ENCODE measurements at places on chromosomes 1 and 21.

GRCh38 chr1:145995964-145996432, 381 bp downstream of the TXNIP start:
- H3K4me1 ChIP-seq = peaks cover 36% of the 10 kb centered on the region
- no peaks in the 10 kb centered on the region for H3K36me3 ChIP-seq
- H3K4me3 ChIP-seq = peak overlapping the region; percentile 92
- H3K27me3 ChIP-seq = no peaks in the 10 kb centered on the region
- DNase-seq = no peak
- peak overlapping the region; percentile 86 for H3K27ac ChIP-seq

DNA sequence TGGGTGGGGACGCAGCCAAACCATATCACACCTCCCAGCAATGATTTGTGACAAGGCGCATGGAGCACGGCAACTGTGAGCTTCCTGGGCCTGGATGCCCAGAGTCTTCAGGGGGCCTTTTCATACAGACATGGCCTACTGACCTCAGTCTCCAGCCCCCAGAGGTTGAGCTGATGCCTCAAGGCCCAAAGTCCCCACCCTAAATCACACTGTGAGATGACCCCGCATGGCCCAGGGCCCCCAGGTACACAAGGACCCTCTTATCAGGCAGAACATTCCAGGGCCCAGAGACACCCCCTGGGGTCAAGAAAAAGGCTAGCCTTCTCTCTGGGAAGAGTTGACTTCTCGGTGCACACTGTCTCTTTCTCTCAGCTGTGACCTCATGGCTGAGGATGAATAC, 179.7 kb upstream of the C1orf174 start:
- H3K36me3 ChIP-seq = no peaks in the 10 kb centered on the region
- no peaks in the 10 kb centered on the region for H3K27me3 ChIP-seq
- H3K4me3 ChIP-seq = no peak overlapping the region

GRCh38 chr1:58879464-58879863, 95.6 kb upstream of the JUN start:
- H3K27me3 ChIP-seq = no peaks in the 10 kb centered on the region
- H3K36me3 ChIP-seq = no peaks in the 10 kb centered on the region
- DNase-seq = no peak
- peaks cover 17% of the 10 kb centered on the region for H3K4me1 ChIP-seq
- H3K4me3 ChIP-seq = no peak overlapping the region

- H3K27me3 ChIP-seq = no peaks in the 10 kb centered on the region
- no peaks in the 10 kb centered on the region for H3K36me3 ChIP-seq
- no peak overlapping the region for H3K4me3 ChIP-seq
- H3K4me1 ChIP-seq = peaks cover 8% of the 10 kb centered on the region
Observed at GRCh38 chr1:23174426-23175110, 5.9 kb upstream of the LUZP1 start.

DNA sequence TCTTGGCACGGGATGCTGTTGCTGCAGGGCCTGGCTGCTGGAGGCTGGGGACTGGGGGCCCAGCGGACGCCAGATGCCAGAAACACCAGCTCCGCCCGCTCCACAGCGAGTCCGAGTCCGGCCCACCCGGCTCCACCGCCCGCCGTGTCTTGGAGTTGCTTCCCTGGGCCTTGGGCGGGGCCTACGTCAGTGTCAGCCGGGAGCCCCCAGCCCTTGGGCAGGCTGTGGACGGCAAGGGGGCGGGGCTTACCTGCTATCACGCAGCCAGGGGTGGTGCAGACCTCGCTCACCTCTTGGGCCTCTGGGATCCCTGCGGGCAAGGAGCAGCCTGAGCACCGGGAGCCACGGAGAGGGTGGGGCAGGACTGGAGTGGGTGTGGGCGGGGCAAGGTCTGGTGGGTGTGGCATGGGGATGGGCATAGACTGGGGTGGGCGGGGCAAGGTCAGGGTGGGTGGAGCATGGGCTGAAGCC, 21.8 kb downstream of the MMEL1 start:
- no peaks in the 10 kb centered on the region for H3K4me1 ChIP-seq
- H3K36me3 ChIP-seq = no peaks in the 10 kb centered on the region
- H3K27me3 ChIP-seq = peaks cover 3% of the 10 kb centered on the region
- H3K27ac ChIP-seq = no peak overlapping the region

GRCh38 chr1:32335790-32336590, at the start of gene MARCKSL1:
Gene MARCKSL1, minus strand, starts transcription at chr1:32336233. Its CDS starts 200 bp downstream, at chr1:32336033.
- peak within 1 kb of the TSS; percentile 49 for H3K27ac ChIP-seq
- no peaks in the 10 kb centered on the region for H3K36me3 ChIP-seq
- peak; percentile 79 for DNase-seq
- peaks cover 6% of the 10 kb centered on the region for H3K4me1 ChIP-seq
- peak within 1 kb of the TSS; percentile 49 for H3K4me3 ChIP-seq

- H3K4me3 ChIP-seq = no peak overlapping the region
- no peaks in the 10 kb centered on the region for H3K27me3 ChIP-seq
- no peak for DNase-seq
- H3K36me3 ChIP-seq = no peaks in the 10 kb centered on the region
Observed at GRCh38 chr1:181028615-181029014, 5.2 kb upstream of the MR1 start.

DNA sequence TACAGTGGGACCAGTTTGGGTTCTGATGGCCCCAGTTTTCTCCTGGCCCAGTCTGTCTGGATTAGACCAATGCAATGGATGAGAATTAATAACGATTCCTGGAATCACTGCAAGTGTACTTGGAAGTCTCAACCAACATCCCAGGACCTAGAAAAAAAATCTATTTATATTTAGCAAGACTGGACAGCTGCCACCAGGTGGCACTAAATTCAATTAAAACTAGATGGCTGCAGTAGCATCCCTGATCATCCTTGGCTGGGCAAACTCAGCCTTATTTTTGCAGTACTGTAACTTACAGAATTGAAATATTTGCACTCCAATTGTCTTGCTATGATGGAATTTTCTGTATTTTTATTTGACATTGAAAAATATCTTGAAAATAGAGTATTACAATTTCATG, 165.7 kb downstream of the NCAM2 start:
- peak; percentile 84 for DNase-seq
- H3K4me1 ChIP-seq = peaks cover 13% of the 10 kb centered on the region
- no peaks in the 10 kb centered on the region for H3K27me3 ChIP-seq
- H3K4me3 ChIP-seq = no peak overlapping the region
- no peaks in the 10 kb centered on the region for H3K36me3 ChIP-seq
- H3K27ac ChIP-seq = no peak overlapping the region
